ENCODE measurements at places on chromosomes 3 and 15.
A peak's percentile ranks its signal among the peaks of the same experiment; 100 is the strongest.

DNA sequence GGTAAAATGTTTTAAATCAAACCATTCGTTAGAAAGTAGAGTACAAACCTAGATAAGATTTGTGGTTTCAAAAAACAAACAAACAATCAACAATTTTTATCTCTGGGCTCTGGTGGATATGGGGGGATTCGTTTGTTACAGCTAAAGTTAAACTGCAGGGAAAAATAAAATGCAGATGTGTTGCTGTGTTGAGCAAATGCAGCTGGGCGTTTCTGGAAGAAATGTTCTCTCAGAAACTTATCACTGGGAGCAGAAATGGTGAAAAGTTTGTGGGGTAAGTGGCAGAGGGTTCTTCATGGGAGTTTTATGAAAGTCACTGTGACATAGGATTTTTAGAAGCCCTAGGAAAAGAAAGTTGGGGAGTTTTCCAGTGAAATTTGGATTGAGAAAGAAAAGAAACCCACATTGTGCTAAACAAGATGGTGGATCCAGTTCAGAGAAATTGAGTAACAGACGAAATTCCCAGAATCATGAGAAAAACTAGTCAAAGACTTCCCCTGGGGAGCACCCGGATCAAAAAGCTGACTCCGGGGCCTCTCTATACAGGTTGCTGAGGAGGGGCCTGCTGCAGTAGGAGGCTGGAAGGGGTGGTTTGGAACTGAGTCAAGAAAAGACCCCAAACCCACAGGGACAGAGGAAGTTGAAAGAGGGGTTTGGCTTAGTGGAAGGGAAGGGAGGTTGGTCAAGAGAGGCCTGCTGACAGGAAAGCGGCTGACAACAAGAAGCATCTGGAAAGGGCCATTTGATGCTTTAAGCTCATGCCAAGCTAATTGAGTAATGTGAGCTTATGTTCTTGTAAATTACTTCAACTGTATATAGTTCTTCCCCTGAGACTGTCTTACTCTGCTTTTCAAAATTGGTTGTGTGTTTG lies 108.7 kb downstream of the RARB start:
- no peak for DNase-seq

DNA sequence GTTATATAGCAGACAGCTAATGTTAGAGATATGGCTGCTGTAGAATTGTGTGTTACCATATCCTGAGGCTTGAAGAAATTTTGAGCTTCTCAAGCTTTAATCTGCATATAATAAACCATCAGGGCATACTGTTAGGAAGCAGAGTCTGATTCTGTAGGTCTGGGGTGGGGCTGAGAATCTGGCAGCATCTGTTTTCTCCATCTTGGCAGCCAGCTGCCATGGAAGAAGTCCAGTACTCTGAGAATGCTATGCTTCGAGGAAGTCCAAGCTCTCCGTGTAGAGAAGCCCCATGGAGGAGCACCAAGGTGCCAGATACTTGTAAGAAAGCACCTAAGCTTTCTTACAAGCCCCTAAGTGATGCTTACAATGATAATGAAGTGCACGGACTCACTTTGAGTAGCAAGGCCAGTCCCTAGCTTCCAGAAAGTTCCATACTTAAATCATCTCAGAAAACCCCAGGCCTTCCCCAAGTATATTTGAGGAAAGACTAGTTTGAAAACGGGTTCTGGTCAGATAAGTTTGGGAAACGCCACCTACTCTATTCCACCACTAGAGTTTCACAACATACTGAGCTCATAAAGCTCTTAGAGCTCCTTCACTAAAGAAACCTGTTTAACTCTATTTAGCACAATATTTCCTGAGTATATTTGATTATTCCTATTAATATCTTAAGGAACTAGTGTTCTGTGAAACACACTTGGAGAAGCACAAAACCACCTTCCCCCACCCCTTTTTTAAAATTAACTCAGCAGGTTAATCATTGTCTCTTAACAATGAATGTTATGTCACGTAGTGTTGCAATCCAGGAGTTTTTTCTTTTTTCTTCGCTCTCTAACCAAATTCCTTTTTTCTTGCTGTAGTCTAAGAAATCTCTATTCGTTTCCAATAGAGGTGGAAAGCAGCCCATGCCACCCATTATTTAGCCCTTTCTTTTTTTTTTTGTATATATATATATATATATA lies 59.9 kb upstream of the RASGRP1 start:
- DNase-seq, result no peak

GRCh38 chr15:92637626-92638025 lies 17.9 kb downstream of the FAM174B start:
- DNase-seq, result no peak

- no peak for DNase-seq
These were observed 18.3 kb upstream of the RPL29 start for GRCh38 chr3:52013802-52014598.

GRCh38 chr3:18127859-18128681 lies 297.1 kb downstream of the SATB1 start:
- DNase-seq, result no peak

GRCh38 chr15:101188637-101189408 lies 63.0 kb downstream of the CHSY1 start:
- no peak for DNase-seq

GRCh38 chr3:188442430-188442829 lies 288.5 kb downstream of the LPP start:
- DNase-seq, result no peak

- DNase-seq, result no peak
These were observed 158.7 kb upstream of the SPRED1 start for GRCh38 chr15:38093931-38094330.

- no peak for DNase-seq
These were observed 387.0 kb upstream of the PROK2 start for GRCh38 chr3:72171946-72172345.

DNA sequence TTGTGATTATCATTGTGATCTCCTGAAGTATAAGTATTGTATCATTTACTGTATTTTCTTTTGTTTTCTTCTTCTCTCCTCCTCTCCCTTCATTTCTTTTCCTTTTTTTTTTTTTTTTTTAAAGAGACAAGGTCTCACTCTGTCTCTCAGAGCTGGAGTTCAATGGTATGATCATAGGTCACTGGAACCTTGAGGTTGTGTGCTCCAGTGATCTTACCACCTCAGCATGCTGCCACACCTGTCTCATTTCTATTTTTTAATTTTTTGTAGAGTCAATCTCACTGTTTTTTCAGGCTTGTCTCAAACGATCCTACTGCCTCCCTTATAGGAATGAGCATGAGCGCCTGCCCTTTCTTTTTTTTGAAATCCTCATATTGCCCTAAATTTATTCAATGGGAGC lies 23.4 kb downstream of the NMD3 start:
- DNase-seq, result no peak

DNA sequence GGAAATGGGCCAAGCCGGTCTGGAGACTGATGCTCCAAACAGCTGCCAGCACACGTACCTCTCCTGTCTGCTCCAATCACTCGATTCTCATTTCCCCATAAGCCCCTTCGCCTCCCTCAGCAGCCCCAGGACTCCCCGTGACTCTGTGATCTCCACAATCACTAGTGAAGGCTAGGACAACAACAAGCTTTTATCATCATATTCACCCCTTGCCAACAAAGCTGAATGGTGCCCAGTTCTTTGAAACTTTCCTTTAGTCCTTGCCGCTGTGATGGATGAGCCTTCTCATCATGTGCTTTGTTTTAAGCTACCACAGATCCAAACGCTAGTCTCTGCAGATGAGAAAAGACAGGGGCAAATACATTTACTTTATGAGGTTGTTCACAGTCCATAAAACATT lies 242.0 kb downstream of the SV2B start:
- DNase-seq, result no peak

GRCh38 chr3:47398228-47398627 lies 17.4 kb downstream of the PTPN23 start:
- DNase-seq, result no peak

DNA sequence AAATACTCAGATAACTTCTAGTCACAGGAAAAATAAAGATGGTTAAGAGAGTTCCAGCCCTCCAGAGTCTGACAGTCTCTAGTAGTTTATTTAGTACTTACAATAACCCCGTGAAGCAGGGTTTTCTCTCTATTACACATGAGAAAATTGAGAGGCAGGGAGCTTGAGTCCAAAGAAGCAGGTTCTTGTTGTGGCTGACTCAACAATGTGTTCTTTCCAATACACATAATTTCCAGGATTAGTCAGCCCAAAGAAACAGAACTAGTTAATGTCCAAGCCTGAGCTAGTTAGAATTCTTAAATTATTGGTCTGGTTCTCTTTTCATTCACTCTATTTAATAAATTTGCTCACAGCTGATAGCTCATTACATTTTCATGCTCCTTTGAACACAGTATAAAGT lies 49.9 kb downstream of the ALDH1A2 start:
- DNase-seq, result no peak

- no peak for DNase-seq
These were observed 123.8 kb downstream of the CBLB start for GRCh38 chr3:105745046-105745445.

- peak; percentile 27 for DNase-seq
These were observed 37.7 kb downstream of the MUC4 start for GRCh38 chr3:195773956-195774537.

DNA sequence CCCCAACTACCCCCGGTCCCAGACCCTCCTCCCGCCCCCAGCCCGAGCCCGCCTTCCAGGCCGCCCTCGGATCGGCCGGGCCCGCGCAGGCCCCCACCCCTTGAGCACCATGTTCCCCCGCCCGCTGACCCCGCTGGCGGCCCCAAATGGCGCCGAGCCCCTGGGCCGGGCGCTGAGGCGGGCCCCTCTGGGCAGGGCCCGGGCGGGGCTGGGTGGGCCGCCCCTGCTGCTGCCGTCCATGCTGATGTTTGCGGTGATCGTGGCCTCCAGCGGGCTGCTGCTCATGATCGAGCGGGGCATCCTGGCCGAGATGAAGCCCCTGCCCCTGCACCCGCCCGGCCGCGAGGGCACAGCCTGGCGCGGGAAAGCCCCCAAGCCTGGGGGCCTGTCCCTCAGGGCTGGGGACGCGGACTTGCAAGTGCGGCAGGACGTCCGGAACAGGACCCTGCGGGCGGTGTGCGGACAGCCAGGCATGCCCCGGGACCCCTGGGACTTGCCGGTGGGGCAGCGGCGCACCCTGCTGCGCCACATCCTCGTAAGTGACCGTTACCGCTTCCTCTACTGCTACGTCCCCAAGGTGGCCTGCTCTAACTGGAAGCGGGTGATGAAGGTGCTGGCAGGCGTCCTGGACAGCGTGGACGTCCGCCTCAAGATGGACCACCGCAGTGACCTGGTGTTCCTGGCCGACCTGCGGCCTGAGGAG lies 472 bp downstream of the CHST14 start:
- DNase-seq, result no peak

GRCh38 chr3:157861076-157861765 lies 245.0 kb downstream of the SHOX2 start:
- no peak for DNase-seq
